IMR-90 (cell line): ENCODE measurements at places on chromosomes 4 and X. TPM values are rescaled to one million over a fixed set of nuclear protein-coding genes. Genes with fewer than 3 reads are reported as not detected.

- peaks cover 3% of the 10 kb centered on the region; the same call in 1 of the 2 replicates for H3K27me3 ChIP-seq
- no peaks in the 10 kb centered on the region for H3K4me1 ChIP-seq
- DNase-seq, result no peak
- H3K27ac ChIP-seq, result no peak overlapping the region
- no peaks in the 10 kb centered on the region for H3K36me3 ChIP-seq
These were observed 11.5 kb downstream of the IGSF1 start for GRCh38 chrX:131277543-131278136.

GRCh38 chr4:1903035-1903434, 31.8 kb downstream of the NSD2 start:
- peaks cover 13% of the 10 kb centered on the region for H3K36me3 ChIP-seq
- H3K4me3 ChIP-seq, result no peak overlapping the region
- no peaks in the 10 kb centered on the region for H3K27me3 ChIP-seq
- peaks cover 2% of the 10 kb centered on the region; the same call in 1 of the 2 replicates for H3K4me1 ChIP-seq
- H3K27ac ChIP-seq, result no peak overlapping the region

The MND1 gene
- 0.36 and 3.3 TPM in 2 replicates for total RNA-seq

GRCh38 chr4:56874923-56875322, 32.8 kb upstream of the REST start:
- H3K27ac ChIP-seq, result no peak overlapping the region
- no peak for DNase-seq
- H3K36me3 ChIP-seq, result no peaks in the 10 kb centered on the region
- H3K4me1 ChIP-seq, result peaks cover 3% of the 10 kb centered on the region; the same call in 1 of the 2 replicates
- no peak overlapping the region for H3K4me3 ChIP-seq
- H3K27me3 ChIP-seq, result peaks cover 1% of the 10 kb centered on the region; the same call in 1 of the 2 replicates

DNA sequence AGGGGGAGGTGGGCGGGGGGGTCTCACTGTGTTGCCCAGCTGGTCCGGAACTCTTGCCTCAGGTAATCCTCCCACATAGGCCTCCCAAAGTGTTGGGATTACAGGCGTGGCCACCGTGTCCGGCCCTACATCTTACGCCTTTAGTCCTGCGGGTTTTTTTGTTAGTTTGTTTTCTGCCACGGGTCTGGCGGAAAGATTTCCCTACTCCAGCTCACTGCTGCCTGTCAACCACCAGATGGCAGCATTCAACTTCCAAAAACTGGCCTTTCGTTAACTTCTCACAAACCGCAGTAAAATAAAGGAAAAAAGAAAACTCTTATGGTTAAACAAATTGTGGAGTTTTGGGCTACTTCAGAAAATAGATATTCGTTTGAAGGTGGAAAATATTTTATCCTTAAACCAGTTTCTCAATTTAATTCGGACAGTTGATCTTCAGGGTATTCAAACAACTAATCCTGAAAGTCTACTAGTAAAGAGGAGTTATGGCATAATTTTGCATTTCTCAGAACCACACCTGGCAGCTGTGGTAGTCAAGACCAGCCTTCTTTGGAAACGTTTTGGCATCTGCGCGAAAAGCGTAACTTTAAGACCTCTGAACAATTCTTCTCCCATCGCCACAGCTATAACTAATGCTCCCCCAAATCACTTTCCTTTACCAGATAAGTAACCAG, 41.1 kb downstream of the LUZP4 start:
- peaks cover 8% of the 10 kb centered on the region for H3K27me3 ChIP-seq
- no peak overlapping the region for H3K27ac ChIP-seq

The DDIT4L gene
- total RNA-seq, result 3.9 and 7.8 TPM in 2 replicates
